ENCODE measurements at places on chromosomes 7 and 10.

- no peak for DNase-seq
Observed at GRCh38 chr10:32140403-32140802, 84.2 kb upstream of the KIF5B start.

- no peak for DNase-seq
Observed at GRCh38 chr7:130210181-130210935, 2.7 kb downstream of the SSMEM1 start.

- no peak for DNase-seq
Observed at GRCh38 chr7:46559194-46559832, 638.2 kb upstream of the IGFBP3 start.

DNA sequence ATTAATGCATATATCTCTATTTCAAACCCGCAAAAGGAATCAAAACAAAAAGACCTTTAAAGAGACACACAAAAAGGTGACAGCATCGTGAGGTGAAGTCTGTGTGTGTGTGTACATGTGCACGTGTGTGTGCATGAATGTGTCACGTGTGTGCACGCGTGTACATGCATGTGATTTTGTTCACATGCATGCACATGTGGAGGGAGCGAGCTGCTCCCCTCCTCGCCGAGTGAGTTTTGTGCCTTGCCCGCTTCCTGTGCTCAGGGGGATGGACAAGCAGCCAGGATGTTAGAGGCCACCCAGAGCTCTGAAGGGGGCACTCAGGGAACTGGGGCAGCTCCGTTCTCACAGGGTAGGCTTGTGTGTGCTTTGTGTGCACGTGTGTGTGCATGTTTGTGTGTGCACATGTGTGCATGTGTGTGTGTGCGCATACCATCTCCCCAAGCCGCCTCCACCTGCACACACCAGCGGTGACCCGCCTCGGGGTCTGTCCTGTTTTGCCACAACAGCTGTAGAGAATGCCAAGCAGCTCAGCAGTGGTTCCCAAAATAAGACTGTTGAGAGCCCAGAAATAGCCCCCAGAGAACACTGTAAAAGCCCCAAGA is 191.2 kb downstream of the PTPRN2 start:
- DNase-seq, result no peak

DNA sequence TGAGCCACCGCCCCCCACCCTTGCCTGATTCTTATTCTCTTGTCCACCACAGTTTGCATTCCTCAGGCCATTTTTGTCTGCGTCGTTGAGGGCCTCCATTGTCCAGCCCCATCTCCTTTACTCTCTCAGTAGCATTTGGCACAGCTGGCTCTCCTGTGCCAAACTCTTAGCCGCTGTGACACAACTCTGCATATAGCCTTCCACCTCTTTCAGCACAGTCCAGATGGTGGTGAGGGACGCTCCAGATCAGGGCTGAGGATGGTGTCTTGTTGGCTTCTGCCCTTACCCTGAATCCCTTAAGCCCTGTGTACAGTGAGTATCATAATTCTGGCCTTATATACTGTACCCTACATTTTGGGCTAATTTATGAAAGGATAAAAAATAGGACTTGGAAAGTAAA is 45.6 kb downstream of the BMPR1A start:
- DNase-seq, result peak; percentile 53

DNA sequence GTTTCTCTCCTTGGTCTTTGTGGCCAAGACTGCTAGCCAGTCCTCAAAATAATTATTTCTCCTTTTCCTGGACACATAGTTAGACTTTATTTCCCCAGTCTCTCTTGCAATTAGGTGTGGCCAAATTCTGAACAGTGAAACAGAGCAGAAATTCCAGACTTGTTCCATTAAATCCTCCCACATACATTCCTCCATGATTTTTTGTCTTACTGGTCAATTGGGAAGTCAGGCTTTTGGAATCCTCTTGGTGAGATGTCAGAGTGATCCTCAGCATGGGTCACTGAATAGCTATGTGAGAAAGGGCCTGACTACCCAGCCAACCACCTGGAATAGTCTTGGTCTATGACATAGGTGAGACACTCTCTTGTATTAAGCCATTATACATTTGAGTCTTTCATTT is 164.2 kb downstream of the DGKI start:
- DNase-seq, result no peak

- DNase-seq, result no peak
Observed at GRCh38 chr7:152893801-152894294, 134.3 kb downstream of the ACTR3B start.

GRCh38 chr7:107428642-107429041 is 41.2 kb upstream of the GPR22 start:
- no peak for DNase-seq

GRCh38 chr7:131098527-131098926 is 229.1 kb upstream of the MKLN1 start:
- DNase-seq, result no peak

DNA sequence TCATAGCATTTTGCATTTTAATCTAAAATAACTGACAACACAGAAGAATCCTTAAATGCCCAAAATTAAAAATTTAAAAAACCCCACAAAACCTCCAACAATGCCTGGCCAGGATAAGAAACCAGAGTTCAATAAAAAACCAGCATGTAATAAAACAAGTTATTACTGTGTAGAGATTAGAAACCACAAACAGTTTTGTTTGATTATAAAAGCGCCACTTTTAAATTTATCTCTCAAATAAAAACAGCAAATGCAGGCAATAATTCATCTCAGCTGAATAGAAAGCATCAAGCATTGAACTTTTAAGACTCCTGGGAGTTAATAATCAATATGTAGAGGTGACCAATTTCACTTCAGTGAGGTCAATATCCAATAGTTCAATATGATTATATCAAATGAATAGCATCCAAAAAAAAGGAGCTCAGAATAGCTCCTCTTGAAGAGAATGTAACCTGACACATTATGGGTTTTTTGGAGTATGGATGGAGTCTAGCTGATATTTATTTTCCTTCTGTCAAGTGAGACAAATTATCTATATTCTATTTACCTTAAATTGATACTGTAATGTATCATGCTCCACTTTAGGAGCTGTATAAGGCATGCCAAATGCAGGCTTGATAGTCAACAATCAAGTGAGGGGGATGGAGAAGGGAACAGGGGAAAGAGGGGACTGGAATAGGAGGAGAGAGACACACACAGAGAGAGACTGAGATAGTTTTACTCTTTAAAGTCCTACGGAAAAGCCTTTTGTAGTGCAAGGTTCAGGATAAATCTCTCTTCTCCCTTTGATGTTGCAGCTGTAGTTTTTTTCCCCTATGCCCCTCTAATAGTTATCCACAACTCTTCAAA is 130.9 kb downstream of the RSU1 start:
- no peak for DNase-seq

DNA sequence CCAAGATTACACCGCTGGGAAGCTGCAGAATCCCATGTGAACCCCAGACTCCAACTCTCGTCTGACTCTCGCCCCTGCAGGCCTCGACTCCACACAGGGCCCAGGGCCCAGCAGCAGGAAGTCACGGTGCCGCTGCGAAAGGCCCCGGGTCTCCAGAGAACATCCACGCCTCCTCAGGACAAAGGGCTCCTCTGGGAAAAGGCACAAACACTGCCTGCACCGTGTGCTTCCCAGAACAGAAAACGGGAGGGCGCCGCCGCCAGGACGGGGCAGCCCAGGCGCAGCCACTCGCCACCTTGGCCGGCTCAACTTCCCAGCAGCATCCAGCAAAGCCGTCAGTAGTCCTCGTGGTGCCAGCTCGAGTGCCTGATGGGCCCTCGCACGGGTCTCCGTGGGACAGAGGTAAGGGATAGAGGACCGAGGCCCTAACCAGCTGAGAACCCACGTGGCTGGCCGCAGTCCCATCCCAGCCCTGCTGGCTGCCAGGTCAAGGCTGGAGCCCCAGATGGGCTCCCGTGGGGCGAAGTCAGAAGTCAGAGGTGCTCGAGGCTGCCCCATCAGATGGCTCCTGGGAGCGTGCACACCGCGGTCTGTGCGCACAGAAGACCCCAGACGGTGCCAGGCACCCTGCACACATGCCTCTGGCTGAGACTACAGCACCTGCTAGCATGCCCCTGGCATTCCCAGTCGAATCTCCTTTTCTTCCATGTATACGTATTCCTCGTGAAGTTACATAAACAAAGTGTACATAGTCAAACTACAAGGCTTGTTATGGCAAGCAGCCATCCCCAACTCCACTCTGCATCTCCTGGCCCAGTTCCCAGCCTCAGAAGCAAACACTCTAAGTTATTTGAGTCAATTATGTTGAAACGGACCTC is 60.2 kb downstream of the MAD1L1 start:
- no peak for DNase-seq

GRCh38 chr7:30285536-30286284 is 1.3 kb downstream of the ZNRF2 start:
- no peak for DNase-seq

GRCh38 chr7:18520450-18521235 is 25.1 kb downstream of the HDAC9 start:
- DNase-seq, result no peak

Measured in WERI-Rb-1 (cell line).